ENCODE measurements at places on chromosomes 6 and 20.

DNA sequence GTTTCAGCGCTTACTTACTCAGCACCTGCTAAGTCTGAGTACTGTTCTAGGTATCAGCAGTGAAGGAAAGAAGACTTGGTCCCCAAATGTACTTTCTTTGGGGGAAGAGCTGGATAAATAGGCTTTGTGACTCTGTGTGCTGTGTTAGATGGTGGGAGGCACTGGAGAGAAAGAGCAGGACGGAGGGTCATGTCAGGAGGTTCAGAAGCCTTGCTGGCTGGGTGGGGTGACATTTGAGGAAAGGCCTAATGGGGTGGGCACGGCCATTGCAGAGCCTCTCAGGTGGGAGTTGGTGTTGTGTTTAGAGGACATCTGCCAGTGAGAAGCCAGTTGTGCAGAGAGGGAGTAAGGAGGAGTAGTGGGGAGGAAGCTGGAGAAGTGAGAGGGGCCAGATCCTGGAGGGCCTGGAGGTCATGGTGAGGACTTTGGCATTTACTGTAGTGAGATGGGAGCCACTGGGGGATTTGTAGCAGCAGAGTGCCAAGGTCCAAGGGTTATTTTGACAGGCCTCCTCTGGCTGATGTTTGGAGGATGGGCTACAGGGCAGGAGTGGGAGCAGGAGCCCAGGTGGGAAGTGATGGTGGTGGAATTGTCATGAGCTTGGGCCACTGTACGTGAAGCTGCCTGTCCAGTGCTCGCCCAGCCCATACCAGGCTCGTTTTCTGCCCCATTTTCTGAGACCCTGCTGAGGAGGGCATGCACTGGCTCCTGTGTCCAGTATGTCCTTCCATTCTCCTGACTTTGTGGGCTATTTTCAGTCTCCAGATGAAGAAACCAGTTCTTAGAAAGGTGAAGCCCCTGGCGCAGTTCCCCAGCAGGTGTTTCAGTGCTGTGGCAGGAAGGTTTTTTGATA lies 886 bp downstream of the SDCBP2 start:
- DNase-seq, result no peak

DNA sequence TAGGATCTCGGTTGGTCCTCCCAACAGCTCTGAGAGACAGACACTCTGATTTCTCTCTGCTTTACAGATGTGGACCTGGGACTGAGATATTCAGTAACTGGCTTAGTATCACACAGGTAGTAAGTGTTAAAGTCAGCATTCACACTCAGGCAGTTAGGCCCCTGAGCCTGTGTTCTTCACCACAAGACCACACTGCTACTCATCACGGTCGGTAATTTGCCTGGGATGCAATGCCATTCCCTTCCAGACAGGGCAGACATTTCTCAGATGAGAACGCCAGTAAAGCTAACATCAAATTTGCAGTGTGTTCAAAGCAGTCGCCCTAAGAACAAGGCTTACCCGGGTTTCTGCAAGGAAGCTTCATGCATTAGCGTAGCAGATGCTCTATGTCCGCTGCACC lies 39.8 kb upstream of the HIVEP1 start:
- DNase-seq, result no peak

DNA sequence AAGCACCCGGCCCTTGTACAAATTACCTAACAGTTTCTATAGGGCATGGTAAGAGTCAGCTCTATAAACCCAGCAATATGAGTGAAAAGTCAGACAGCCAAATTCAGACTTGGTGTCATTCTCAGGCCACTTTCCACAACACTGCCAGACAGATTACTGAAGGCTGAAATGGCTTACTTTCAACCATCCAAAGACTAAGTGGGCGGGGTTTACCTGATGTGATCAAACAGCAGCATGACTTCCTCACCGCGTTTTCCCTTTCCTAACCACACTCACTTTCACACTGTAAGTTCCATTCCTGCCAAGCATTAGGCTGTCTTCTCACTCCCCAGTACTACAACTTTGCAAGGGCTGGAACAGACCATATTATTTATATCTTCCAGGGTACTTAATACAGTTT lies 85.9 kb downstream of the SMLR1 start:
- no peak for DNase-seq

DNA sequence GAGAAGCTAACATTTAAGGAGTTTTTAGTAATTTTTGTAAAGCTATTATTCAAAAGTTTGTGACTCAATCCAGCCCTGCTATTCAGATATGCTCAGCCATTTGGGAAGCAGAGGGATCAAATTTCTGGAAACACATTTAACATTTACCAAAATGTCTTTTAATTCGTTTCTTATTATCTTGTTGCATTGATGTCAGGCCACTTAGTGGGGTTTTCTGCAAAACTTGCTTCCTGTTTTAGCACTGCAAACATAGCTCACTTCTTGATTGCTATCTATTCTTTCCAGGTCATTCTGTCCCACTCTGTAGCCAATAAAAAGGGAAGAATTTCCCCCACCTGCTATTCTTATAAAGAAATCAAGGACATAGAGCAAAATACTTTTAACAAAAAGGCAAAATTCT lies 176.9 kb upstream of the SUPT3H start:
- DNase-seq, result no peak

- no peak for DNase-seq
Observed at GRCh38 chr6:85552652-85553051, 41.0 kb downstream of the SNX14 start.

DNA sequence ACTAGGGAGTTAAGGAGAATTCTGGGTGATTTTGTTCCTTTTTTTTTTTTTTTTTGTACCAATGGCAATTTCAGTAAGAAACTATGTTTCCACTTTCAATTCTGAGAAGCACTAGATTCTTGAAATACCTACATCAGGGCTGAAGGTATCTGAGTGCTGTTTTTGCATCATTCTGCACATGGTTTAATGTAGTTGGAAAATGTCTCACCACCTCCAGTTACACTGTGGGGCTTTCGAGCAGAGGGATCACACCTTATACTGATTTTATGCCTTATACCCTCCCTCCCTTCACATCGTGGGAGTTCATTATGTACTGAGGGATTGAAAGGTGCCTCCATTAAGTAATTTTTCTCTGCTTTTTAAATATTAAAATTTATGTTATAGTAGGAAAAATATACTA lies 144.8 kb downstream of the KLHL32 start:
- DNase-seq, result no peak

DNA sequence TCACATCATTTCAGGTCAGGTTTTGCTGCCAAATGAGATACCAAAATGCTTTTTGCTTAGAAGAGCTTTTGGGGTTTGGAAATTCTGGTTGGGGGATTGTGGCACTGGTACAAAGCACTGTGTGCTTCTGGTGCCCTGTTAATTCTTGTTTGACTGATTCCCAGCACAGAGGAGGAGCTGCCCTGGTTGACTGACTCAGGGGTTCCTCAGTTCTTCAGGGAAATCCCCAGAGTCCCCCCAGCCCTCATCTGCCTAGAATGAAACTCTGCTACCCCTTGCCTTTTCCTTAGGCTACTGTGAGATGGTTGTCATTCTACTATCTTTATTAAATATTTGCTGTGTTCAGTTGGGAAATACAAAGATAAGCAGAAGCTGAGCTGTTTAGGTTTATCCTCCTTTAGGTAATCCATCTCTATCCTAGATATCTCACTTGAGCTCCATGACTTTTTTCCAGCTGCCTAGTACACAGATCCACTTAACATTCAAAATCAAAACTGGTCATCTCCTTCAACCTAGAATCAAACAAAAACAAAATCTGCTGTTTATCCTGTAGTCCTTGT lies 24.9 kb upstream of the TSPYL1 start:
- no peak for DNase-seq

DNA sequence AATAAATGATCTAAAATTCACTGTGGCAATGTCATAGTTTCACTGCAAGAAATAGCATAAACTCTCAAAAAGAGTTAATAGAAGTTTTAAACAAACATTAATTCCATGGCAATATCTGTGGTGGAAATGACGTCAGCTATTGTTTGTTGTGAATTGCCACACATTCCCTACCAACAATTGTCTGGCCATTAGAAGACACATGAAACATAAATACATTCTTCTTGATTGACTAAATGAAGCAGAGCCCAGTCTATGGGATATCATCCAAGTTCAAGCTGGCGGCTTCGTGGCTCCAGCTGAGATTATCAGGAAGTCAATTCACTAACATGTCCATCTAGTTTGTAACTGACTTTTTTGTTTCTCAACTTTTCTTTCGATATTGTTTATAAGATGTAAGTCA lies 369.0 kb downstream of the ARHGAP18 start:
- no peak for DNase-seq

DNA sequence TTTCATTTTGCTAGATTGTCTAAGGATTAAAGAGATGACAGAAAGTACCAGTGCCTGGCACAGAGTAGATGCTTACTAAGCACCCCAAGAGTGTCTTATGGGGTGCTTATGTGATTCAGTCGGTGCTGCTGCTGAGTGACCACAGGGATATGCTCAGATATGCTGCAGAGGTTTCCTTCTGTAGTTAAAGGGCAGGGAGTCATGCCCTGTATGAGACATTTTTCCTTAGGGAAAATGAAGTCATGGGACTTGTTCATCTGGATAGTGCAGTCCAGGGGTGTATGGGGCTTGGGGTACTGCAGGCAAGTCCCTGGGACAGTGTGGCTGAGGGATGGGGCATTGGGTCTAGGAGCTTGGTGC lies 25.1 kb downstream of the TOX2 start:
- no peak for DNase-seq

DNA sequence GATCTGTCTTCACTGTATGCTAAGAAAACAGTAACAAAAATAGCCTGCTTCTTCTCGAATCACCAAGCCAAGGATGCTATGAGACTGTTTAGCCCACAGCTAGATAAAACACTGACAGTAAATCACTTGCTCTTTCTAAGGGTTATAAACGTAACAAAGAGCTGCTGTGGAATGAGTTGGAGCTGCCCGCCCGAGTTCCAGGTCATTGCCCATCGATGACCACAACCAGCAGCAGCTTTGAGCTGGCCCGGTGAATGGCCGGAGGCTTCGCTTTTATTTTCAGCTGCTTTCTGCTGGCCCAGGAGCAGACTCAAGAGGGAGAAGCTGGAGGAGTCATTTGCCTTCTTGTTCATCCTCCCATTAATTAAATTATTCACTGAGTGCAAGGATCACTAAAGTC lies 82.2 kb upstream of the CDH4 start:
- no peak for DNase-seq

DNA sequence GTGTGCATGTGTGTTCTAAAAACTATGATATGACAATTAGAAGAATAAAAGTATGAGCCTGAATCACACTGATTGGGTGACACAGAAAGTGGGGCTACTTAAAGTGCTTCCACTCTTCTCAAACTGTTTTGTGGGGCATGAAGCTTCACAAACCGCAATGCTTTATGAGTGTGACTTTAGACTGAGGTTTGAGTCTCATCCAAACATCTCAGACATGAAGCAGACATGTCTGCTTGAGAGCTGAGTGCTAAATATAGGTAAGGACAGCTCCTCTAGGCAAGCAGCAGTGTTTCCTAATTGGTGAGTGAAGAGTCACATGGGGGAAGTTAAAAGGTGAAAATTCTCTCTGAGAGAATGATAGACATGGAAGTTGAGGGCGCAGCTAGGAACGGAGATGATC lies 726.9 kb upstream of the CITED2 start:
- DNase-seq, result peak; percentile 12

DNA sequence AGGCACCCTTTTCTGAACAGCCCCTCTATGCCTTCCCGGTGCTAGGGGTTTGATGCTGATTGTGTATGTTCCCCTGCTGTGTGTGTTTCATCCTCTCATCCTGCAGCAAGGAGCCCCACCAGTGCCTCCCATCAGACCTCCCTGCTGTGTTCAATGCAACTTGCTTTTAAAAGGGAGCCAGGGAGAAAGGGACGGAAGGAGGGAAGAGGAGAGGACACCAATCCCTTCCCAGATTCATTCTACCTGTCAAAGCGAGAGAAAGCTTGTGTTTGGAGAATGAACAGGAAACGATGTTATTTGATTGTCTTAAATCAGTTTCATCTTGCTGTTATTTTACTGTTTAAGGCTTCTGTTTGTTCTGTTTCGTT lies 259.2 kb downstream of the ADGB start:
- DNase-seq, result no peak

DNA sequence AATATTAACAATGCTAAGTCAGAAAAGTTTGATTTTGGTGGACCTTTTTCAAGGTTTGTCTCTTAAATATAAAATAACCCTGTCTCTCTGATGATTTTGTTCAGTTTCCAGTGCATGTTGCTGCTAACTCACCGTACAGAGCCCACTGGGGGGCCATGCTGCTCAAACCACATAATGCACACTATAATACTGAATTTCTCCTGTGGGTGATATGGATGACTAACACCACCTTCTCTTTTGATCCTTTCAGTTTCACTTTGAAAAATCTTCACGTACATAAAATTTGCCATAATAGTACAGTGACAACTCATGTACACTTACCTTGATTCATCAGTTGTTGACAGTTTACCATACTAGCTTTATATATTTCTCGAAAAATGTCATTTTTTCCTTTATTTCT lies 506.6 kb upstream of the MAN1A1 start:
- DNase-seq, result no peak

DNA sequence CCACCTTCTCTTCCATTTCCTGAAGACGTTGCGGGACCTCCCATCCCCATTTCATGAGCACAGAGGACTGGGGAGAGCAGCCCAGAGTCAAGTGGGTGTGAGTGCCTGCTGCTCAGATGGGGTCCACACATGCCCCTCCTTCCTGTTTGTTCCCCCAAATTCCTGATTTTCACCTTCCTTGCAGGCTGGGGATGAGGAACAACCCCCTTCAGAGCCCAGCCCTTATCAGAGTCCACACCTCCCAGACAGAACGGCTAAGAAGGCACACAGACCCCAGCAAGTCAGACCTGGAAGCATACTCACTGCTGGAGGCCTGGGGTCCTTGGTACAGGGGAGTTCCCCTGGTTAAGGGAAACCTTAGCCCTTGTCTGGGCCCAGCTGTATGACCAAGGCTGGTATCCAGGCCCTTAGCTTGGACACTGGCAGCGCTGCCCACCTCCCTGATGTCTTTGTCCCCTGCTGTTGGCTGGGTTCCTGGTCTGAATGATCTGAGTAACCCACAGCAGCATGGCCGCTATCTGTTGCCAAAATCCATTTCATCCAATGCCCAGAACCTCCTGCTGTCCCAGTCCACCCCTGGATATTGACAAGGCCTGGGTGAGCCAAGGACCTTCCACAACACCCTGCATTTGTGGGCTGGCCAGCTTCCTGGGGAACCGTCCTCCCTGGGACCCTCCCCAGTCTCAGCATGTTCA lies 230.9 kb downstream of the SYNDIG1 start:
- no peak for DNase-seq

GRCh38 chr6:89022798-89023197 lies 57.8 kb upstream of the PNRC1 start:
- no peak for DNase-seq

DNA sequence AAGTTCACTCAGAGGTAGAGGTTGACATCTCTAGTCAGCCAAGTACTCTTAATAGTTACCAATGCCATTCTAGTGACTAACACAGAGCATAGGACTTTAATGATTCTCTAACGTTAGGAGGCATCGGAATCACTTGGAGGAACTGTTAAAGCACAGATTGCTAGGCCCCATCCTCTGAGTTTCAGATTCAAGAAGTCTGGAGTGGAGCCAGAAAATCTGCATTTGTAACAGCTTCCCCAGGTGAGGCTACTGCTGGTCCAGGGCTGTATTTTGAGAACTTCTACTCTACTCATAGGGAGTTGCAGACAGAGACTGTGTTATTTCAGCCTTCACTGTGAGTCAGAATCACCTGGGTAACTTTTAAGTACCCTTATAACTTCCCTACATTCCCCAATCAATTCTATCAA lies 5.7 kb downstream of the LMBRD1 start:
- peak; percentile 91 for DNase-seq

GRCh38 chr20:45823949-45824835 lies 2.9 kb downstream of the TNNC2 start:
- DNase-seq, result peak; percentile 78

- no peak for DNase-seq
Observed at GRCh38 chr6:220312-220711, 72.0 kb upstream of the DUSP22 start.
